ENCODE measurements at places on chromosomes 6 and 20.

GRCh38 chr6:109461733-109462526 is 6.4 kb upstream of the MICAL1 start:
- no peak for DNase-seq

- no peak for DNase-seq
Measured at GRCh38 chr6:168415098-168415992, 25.6 kb upstream of the SMOC2 start.

DNA sequence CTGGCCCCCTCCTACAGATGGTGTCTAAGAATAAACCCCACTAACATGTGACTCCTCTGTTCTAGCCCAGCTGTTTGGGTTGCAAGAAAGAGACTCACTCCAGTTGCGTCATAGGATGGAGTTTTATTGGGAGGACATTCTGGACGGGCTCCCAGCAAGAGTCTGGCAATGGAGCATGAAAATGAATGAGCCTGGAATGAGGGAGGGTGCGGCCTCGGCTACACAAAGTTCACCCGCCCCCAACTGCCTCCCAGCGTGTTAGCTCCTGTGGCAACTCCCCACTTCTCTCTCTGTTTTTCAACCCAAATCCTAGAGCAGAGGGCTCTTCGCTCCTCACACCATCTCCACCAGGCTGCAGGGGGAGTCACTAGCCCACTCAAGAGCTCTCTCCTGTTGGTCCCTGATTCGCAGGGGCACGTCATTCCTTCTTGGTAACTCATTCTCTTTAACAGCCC is 5.1 kb upstream of the ADAM33 start:
- no peak for DNase-seq

DNA sequence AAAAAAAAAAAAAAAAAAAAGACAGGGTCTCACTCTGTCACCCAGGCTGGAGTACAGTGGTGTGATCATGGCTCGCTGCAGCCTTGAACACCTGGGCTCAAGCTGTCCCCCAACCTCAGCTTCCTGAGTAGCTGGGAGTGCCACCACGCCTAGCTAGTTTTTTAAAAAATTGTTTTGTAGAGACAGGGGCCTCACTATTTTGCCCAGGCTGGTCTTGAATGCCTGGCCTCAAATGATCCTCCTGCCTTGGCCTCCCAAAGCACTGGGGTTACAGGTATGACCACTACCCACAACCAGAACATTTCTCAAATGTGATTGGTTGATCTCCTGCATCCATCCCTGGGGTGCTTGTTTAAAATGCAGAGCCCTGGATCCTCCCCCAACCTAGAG is 5.6 kb upstream of the RBCK1 start:
- no peak for DNase-seq

DNA sequence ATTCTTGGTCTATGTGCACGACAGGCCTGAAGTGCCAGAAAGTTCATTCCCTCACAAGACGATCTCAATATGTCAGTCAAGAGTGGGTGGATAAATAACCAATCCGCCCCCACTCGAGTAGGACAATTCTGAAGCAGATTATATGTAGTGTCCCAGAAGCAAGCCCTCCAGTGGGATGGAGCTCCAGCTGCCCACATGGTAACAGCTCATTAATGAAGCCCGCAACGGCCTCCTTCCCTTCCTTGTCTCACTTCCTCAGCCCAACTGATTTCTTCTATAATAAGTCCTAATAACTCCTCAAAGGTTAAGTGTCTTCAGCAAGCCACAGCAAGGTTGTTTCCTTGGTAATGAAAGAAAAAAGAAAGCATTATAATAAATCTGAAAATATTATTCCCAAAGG is 82.1 kb upstream of the F13A1 start:
- DNase-seq: no peak

DNA sequence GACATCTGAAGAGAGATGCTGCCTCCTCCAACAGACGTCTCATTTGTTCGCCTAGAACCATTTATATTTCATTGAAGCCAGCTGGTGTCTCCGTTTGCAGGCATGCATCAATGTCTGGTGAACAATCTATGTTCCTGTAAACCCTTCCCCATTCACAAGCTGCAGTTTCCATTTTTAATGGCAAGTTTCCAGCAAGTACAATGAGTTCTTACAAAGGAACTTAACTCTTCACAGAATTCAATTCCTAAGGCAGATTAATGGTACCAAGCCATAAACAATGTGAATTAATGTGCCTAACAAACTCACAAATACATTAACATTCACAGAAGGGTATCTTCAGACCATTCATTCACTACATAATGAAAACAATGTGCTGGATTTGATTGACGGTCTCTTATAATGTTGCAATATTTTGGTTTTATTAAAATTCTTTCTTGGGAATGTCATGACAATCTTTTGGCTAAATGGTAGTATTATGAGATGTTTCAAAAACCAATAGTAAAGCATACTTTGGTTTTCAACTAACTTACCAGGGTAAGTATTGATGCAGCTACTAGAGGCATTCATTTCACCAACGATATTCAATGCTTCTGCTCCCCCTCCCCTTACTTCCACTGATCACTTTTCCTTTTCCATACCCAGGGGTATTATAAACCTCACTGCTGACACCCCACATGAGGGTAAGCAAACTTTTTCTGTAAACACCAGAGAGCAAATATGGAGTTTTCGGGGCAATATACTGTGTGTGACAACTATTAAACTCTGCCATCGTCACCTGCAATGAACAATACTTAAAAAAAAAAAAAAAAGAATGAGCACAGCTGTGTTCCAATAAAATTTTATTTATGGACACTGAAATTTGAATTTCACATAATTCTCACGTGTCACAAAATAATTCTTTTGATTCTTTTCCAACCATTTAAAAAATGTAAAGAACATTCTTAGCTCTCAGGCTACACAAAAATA is 4.2 kb downstream of the AKIRIN2 start:
- peak; percentile 3 for DNase-seq

DNA sequence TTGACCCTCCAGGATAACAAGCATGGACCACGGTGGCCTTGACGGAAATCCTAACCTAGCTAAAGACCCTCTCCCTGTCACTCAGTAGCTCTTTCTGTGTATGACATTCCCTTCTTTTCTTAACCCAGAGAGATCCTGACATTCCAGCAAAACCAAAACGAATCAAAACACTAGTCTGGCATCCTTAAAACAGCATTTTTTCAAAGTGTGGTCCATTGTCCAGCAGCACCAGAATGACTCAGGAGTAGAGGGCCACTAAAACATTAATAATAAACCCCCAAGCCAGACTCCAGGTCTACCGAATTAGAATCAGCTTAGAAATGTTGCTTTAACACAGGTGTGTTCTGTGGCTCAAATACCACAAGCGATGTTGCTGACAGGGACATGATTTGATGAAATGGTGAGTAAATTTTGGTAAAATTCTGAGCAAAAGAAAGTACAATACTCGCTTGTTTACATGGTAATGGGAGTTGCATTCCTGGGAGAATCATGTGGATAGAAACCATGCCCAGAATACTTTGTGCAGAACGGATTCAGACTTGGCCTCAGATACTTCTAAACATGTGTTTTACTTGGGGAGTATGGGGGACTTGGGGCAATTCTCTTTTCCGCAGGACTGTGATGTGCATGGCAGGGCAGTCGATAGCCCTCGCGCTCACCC is 174.2 kb upstream of the KCNG1 start:
- DNase-seq: no peak

DNA sequence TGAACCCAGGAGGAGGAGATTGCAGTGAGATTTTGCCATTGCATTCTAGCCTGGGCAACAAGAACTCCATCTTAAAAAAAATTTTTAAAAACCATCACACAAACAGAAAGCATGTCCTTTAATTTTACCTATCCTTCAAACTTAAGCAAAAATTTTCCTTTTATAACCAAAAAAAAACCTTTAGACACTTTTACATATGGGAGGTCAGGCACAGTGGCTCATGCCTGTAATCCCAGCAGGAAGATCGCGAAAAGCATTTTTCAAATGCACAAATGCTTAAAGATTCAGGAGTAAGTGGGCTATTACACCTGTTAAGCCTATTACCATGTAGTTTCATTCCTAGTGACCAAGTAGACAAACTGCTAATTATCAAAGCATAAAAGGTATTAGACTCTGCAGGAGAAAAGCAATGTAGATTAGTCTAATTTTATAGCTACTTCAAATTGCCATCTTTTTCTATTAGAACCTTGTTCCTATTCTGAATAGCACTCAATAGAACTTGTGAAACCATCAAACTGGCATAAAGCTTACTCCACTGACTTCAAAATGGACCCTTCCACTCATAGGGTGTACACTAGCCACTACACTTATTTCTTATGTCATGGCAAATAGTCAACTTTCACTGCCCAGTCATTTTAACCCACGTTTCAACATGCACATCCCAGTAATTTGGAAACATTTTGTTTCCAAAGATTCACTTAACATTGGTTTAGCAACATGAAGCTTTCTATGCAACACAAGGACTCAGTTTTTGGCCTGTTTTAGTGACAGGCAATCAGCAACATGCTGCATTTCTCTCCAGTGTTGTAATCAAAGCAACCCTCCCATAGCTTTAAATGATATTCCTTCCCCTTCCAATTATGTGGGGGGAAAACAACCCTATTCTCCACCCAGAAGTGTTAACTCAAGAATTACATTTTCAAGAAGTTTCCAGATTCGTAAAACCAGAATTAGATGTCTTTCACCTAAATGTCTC is 4.0 kb downstream of the EEF1A1 start:
- DNase-seq: no peak

GRCh38 chr6:47749757-47750156 is 32.1 kb upstream of the OPN5 start:
- DNase-seq: no peak

GRCh38 chr6:66771626-66772025 is 1064.6 kb upstream of the EYS start:
- DNase-seq: no peak

DNA sequence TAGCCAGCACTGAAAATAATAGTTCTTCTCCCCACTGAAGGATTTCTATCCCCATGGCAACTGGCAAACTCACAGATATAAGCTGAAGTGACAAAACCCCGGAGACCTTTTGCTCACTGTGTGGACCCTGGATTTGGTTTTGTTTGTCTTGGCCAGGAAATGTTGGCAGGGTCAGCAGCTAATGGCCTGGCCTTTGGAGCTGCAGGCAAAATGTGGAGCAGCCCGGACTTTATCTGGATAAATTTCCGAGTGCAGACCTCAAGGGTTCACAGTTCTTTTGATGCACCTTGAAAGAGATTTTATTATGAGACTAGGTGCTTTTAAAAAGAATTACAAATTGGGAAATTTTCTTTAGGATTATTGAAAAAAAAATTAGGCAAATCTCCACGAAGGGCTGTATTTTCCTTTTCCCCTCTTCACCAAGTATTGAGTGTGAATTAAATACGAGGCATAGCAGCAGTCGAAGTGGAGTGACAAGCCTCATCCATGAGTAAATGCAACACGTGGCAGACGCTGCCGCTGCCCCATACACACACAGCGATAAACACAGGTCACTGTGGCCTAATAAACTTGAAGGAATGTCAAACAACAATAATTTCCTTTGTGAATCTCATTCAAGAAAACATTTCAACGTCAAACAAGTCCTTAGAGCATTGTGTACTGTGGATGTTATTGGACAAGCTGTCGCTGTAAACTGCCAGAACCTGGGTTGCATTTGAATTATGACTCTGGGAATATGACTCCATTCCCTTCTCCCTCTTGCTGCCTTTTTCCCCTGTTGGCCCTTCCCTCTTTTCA is 35.1 kb upstream of the CCN6 start:
- DNase-seq: no peak

- no peak for DNase-seq
Measured at GRCh38 chr20:48761874-48762273, 65.9 kb downstream of the PREX1 start.

DNA sequence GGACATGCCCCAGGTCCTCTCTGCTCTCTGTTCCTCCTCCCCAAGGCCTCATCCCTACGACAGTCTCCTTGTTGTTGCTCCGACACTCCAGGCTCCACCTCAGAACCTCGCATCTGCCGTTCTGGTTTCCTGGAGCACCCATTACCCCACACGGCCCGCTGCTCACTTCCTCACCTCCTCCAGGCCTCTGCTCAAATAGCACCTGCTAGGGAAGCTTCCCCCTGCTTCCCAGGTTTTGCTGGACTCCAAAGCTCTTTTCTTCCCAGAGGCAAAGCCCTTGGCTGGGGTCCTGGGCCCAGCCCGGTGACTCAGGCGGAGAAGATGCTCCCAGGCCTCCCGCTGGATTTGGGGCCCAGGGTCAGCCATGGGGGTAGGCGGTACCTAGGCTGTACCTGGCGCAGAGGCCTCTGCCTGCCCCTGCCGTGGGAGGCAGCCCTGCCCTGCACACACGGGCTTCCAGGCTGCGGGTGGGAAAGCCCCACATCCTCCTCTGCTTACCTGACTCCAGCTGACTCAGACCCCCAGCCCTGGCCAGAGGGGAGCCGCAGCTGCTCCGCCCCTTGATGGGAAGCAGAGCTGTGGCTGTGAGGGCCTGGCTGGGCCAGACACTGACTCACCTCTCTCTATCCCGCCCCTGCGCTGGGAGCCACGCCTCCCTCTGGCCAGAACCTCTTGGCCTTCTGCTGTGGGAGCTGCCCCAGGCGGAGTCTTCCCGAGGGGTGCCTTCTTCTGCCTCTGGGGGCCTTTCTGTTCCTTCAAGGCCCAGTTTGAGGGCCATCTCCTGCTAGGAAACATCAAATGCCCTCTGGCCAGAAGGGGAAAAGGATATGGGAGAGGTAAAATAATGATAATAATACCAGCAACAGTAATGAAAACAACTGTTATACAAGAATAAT is 130.5 kb downstream of the CEBPB start:
- no peak for DNase-seq

DNA sequence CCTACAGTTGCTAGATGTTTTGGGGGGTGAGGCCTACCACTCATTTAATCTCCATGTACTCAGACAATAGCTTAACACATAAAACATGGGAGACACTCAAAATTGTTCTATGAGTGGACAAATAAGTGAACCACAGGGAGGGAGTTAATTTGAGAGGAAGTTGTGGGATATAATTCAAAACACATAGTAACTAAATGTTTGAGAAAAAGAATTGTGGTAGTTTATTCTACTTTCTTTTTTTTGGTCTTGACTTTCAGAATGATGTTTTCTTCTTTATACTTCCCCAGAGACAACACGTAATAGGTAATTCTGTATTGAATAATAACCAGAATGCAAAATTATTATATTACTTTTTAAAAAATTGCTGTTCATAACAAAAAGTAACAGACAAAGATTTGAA is 453.8 kb downstream of the RFPL4B start:
- DNase-seq: no peak

DNA sequence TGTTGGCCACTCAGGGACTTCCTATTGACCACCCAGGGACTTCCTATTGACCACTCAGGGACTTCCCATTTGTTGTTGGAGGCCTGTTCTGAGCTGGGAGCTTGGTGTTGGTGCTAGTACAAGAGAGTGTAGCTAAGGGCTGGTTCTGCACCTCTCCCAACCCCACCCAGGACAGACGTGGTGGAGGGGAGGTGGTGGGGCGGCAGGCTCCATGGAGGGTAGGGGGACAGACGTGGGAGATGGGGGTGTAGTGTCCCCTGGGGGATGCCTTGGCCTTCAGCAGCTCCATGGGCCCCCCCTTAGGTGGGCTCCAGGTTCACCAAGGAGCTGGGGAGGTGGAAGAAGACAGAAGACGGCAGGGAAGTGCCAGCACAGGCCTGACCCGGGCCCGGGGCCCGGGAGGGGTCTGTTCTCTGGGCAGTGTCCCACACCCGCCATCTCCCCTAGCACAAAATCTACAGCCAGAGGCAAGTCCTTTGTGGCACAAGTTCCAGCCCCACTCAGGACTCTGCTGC is 33.9 kb downstream of the CHRNA4 start:
- no peak for DNase-seq

- DNase-seq: no peak
Measured at GRCh38 chr6:1153696-1154245, 158.1 kb upstream of the FOXQ1 start.

- DNase-seq: no peak
Measured at GRCh38 chr6:15628499-15629131, 34.2 kb downstream of the DTNBP1 start.
